ENCODE measurements at places on chromosomes 4 and X.

DNA sequence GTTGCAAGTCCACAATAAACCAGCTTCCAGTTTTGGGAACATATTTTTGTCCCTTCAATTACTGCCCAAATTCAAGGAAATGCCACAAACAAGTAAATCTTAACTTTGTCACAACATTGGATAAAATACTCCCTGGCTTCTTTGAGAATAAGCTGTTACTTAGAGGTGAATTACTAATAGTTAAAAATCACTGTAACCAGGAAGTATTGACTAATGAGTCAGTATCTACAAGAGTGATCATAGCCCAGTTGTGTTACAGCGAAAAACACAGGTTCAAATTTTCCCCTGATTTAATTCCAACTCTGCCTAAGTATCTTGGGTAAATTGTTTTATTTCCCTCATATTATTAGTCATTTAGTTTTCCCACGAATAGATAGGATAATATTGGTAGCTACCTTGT lies 291.2 kb upstream of the PPARGC1A start:
- no peak for DNase-seq

DNA sequence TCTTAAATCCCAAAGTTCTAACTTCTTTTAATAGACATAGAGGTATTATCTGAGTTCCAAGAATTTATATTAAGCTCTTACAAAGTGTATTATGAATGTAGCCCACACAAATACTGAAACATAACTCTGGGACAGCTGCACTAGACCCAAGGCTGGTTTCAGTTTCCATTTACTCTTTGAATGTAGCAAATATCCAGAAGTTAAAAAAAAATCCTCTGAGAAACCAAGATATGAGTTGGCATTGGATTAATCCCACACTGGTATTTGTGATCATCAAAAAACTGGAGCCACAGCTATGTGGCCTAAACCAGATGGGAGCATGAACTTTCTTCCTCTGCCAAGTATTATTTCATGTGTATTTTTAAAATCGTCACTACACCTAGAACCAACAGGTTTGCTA lies 23.6 kb upstream of the SMPX start:
- DNase-seq, result no peak

GRCh38 chrX:153477364-153477857 lies 7.0 kb upstream of the HAUS7 start:
- DNase-seq, result no peak

- no peak for DNase-seq
These were observed 4.4 kb upstream of the BGN start for GRCh38 chrX:153490217-153490930.

DNA sequence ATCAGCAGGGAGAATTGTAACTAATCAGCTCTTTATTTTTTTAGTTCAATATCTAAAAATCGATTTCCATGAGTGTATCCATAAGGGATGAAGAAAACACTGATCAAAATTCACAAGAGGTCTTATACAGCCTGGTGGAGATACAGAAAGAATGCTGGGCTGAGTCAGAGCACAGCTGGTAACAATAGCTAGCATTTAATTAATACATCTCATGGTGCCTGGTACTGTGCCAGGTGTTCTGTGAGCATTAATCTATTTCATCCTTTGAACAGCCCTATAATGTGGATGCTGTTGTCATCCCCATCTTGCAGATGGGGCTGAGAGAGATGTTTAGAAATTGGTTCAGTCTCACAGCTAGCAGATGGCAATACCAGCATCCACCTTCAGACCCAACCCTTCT lies 250.9 kb upstream of the RPS6KA3 start:
- no peak for DNase-seq

- peak; percentile 12 for DNase-seq
These were observed 2.4 kb downstream of the XAGE3 start for GRCh38 chrX:52865343-52865998.

DNA sequence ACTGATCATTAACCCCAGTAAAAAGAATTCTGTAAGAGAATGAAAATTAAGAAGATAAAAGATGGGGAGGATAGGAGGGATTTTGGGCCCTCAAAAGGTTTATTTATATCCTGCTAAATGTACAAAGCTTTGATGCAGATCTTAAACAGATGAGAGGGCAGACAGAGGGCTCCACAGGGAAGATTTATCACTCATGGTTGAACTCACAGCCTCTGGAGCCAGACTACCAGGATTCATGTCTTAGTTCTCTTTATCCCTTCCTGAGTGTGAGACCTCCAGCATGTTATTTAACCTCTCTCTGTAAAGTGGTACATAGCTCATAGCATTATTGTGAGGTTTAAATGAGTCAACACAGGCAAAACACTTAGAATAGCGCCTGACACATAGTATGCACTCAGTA lies 74.4 kb downstream of the SOWAHB start:
- no peak for DNase-seq

DNA sequence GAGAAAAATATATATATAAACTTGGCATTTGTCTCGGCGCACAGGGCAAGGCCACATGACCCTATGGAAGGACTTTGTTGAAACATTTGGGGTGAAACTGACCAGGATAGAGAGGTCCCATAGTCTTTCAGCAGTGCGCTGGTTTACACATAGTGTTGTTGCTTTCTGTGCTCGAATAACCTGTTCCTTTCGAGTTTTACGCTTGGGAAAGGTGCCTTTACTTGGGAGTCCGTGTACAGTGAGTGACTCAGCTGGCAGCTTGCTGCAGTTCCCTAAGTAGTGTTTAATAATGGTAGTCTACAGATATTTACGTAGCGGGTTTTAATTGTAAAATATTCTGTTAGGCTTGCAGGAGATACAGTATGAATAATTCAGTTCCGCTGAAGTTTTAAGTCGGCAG lies 578 bp downstream of the APOOL start:
- DNase-seq, result peak; percentile 38

DNA sequence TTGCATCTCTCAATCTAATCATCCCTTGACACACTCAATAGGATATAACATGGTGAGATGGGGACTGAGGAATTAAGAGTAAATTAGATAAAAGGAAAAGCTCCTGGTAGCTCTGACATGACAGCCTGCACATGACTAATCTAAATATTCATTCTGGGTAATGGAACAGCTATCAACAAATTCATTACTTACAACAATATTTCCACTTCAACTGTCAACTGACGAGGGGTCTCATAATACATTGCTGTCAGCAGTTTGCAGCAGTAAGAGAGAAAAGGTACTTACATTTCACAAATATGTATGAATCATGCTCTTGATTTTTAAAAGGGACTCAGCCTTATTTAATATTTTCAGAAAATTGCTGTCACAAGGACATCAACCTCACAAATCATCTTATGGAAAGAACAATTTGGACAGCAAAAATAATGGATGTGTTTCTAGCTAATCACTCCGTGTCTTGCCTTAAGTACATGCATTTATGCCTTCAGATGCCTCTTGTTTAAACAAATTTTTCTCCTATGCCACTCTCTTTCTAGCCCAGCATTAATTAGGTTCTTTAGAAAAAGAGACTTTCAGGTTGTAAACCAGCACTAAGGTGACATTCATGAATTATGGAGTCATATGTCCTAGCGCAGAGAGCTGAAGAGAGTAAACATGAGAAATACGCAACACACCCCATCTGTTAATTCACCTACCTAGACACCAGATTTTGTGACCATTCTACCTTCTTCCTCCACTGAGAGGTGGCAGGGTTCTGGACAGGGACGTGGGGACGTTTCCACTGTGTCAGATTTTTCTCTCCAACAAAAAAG lies 99.6 kb upstream of the TMEM150C start:
- DNase-seq, result no peak

DNA sequence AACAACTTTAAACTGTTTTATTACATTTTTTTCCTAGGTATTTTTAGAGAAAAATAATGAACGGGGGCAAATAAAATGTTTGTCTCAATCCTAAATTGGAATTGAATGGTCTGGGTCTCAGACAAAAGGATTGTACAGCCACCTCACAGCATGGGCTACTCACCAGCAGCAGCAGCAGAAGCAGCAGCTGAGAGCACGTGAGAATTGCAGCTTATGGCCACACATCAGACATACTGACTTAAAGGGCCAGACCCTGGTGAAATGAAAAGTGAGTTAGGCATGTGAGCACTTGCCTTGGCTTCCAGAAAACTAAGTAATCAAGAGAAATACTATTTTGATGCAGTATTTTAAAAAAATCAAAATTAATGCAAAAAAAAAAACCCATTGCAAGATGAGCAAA lies 56.6 kb downstream of the AASDH start:
- no peak for DNase-seq

GRCh38 chr4:126715067-126715466 lies 917.7 kb upstream of the INTU start:
- DNase-seq, result no peak

GRCh38 chrX:19627081-19627480 lies 111.8 kb upstream of the MAP3K15 start:
- DNase-seq, result no peak

GRCh38 chr4:52638717-52639116 lies 20.4 kb downstream of the USP46 start:
- no peak for DNase-seq

- peak; percentile 22 for DNase-seq
These were observed 24.3 kb upstream of the TSPAN5 start for GRCh38 chr4:98682719-98683118.

DNA sequence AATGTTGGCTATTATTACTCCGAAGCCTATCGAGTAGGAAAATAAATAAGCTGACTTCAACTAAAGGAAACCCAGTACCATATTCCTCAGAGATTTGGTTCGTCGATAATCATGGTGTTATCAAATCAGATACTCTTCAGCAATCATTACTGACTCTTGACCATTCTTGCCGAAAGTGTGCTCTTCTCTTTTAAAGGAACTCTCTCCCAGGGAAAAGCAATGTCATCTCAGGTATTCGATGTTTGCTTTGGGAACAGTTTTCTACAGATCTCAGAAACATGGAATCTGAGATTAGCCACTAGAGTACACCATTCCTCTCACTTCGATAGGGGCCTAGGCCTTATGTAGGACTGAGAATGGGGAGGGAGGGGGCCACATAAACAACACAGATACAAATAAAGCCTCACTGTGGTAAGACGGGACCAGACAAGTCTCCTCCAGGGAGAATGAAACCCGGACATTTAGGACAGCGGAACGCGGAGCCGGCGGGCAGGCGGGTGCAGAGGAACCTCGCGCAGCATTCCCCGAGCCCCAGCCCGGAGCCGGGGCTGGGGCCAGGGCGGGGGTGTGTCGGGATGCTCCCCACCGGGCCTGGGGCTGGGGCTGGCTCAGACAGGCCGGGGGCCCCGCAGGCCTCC lies 581 bp downstream of the DNAJB14 start:
- peak; percentile 39 for DNase-seq

DNA sequence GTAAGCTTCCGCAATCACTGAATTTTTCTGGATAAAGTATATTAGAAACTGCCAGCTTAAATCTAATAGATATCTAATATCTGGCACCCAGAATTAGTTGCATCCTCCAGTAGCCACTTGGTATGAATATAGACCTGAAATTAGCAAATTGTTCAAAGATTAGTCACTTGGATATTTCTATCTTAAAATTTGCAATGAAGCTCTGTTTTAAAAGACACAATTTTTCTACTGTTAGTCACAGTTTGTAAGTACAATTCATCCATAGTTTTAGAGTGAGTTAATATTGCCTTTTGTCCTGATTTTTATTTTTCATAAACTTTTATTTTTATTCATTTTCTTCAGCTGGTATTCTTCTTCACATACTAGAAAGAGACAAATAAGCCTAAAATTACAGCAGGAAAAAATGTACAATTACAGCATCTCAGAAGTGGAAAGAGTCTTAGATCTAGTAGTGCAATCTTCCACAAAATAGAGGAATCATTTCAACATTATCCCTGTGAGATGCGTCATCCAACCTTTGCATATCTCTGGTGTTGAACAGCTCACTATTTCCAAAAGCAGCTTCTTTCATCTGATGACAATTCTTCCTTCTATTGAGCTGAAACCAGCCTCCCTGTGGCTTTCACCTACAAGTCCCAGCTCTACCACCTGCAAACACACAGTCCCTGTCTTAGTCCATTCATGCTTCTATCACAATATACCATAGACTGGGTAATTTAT lies 190.0 kb upstream of the AR start:
- no peak for DNase-seq

DNA sequence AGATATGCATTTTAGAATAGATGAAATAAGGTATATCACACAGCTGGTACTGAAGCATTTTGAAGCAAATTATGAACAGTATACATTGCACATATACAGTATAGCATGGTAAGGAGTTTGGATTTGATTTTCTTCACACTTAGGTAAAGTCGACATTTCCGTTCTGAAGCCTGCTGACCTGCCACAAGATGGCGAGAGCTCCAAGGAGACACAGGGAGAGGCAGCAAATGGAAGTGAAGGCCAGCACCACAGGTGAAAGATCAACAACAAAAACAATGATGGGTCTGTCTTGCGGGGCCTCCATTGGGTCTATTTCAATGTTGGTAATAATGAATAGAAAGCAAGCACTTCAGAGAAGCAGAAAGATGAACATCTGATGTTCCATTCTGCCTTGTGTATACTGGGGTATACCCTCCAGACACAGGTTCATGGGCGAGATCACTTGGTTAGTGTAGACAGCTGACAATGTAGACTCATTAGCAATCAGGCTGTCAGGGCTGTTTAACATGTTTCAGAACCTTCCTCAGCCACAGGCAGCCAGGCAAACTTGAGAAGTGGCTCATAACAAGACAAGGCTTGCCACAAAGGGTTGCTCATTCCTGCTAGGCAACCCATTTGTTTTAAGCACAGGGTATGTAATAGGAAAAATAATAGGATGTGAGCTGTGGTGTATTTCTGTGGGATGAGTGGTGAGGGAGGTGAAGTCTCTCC lies 21.4 kb upstream of the NOX1 start:
- peak; percentile 59 for DNase-seq

Measured in cardiac fibroblast (primary cell).